ENCODE measurements at places on chromosomes 4 and X.

- no peak for DNase-seq
These were observed 89.9 kb downstream of the TTC29 start for GRCh38 chr4:146855761-146856160.

DNA sequence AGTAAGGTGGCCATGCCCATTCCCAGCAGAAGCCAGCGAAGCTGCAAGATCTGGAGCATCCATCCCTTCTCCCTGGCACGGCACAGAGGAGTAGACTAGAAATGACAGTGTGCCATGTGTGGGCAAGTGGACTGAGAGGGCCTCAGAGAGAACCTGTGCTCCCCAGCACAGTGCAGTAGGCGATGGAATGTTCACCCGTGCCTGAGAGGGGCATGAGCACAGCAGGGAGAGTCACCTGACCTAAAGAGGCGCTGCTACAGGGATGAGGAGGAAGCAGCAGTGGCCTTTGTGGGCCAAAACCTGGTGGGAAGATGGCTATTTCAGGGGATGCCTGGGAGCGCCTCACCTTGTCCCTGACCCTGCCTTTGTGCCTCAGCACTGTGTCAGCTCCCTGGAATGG is 8.0 kb upstream of the CDKN2AIP start:
- no peak for DNase-seq

DNA sequence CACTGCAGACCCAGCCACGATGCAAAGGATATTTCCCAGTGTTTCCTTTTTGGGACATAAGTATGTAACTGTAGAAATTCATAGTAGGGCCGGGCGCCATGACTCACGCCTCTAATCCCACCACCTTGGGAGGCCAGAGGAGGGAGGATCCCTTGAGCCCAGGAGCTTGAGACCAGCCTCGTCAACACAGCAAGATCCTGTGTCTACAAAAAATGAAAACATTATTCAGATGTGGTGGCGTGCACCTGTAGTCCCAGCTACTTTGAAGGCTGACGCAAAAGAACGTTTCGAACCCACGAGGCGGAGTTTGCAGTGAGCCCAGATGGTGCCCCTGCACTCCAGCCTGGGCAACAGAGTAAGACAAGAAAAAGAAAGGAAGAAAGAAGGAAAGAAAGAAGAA is 49.2 kb downstream of the CRLF2 start:
- no peak for DNase-seq

DNA sequence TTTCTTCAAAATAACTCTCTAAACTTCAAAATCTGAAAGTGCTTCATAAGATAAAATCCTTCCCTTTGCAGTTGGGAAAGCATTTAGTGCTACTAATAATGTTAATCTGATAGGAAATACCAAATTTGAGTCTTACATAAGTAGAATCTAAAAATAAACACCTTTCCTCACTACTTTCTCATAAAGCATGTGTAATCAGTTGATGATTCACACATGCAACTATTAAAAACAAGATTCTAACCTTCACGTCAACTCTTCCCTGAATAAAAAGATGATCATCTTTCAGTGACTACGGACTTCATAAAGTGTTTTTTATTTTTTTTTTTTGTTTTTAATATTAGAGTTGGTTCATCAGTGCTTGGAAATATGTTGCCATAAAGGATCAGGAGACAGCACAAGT is 172.6 kb downstream of the ACTRT1 start:
- DNase-seq, result no peak
